Panc1 (cell line): ENCODE measurements at places on chromosomes 7 and 10. TPM values are rescaled to one million over a fixed set of nuclear protein-coding genes. Genes with fewer than 3 reads are reported as not detected.

The EGR2 gene
- total RNA-seq, result 0.82 TPM

DNA sequence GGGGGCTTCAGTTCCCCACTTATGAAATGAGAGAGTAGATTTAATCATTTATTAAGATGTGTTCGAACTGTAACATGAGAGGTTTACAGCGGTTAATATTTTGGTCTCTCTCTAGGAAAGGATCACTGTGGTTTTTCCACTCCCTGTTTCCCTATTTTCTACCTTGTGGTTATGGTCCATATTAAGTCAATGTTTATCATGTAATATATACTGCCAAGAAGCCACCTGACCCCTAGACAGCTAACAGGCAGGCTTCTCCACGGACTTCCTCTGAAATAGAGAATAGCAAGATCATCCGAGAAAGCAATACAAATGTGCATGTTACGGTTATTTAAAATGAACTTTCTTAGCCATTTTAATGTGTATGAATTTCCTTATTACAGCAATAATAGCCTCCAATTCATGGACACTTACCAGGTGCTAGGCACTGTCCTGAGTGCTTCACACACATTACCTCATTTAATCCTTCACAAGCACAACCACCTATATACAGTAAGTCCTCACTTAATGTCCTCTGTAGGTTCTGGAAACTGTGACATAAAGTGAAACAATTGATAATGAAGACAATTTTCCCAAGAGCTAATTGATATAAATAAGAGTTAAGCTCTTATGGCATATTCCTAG is 835 bp upstream of the COL28A1 start:
- no peak for DNase-seq
- H3K27ac ChIP-seq, result no peak overlapping the region
- H3K36me3 ChIP-seq, result no peaks in the 10 kb centered on the region
- no peaks in the 10 kb centered on the region for H3K4me1 ChIP-seq
- H3K27me3 ChIP-seq, result peaks cover 26% of the 10 kb centered on the region

DNA sequence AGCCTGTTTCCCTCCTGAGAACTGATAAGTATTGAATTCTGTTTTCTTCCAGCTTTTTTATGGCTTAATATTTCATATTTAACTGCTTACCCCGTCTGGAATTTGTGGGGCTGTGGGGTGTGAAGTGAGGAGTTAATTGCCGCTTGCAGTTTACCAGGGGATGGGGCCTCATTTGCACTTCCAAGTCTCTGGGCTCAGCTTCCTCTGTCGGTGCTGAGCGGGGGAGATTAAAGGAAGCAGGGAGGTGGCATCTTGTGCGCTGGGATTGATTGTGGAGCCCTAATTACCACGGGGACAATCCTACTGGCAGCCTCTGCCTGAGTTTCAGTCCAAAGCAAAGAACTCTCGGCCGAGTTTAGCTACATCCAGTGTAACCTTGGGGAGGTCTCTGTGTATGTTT is 33.4 kb downstream of the ELFN1 start:
- H3K27ac ChIP-seq, result no peak overlapping the region
- H3K27me3 ChIP-seq, result no peaks in the 10 kb centered on the region
- peaks cover 23% of the 10 kb centered on the region for H3K4me1 ChIP-seq
- no peak overlapping the region for H3K4me3 ChIP-seq
- DNase-seq, result no peak
- no peaks in the 10 kb centered on the region for H3K36me3 ChIP-seq

DNA sequence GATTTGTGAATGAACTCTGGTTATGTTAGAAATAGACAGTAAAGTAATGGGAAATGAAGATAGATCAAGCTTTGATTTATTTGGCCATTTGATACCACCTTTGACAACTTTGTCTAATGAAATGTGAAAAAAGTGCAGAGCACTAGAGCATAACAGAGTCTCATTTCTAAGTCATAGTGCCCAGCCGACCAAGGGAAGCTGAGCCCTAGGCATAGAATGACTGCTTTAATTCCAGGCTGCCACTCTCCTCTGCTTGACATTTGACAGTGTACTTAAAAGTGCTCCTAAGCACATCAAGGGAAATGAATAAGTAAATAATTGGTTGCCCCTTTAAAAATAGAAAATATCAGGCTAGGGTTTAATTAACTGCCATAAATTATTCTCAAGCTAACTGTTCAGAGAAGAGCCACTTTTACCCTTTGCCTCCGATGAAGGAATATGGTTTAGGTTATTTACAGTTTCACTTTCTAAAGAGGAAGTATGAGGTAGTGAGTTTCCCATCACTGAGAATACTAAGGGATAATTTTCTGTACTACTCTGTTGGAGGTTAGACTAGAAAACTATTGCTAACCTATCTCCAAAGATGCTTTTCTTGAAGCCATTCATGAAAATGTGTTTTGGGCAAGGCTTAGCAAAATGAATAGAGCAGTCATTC is 591.6 kb downstream of the REEP3 start:
- no peak for DNase-seq
- no peaks in the 10 kb centered on the region for H3K27me3 ChIP-seq
- H3K4me1 ChIP-seq, result no peaks in the 10 kb centered on the region
- no peaks in the 10 kb centered on the region for H3K36me3 ChIP-seq

GRCh38 chr10:58853668-58854067 is 322.8 kb upstream of the PHYHIPL start:
- no peak overlapping the region for H3K27ac ChIP-seq
- H3K27me3 ChIP-seq, result no peaks in the 10 kb centered on the region
- H3K4me1 ChIP-seq, result peaks cover 9% of the 10 kb centered on the region
- no peak for DNase-seq
- H3K36me3 ChIP-seq, result no peaks in the 10 kb centered on the region

GRCh38 chr7:67306331-67306730 is 309.7 kb downstream of the TYW1 start:
- no peak overlapping the region for H3K27ac ChIP-seq
- no peaks in the 10 kb centered on the region for H3K27me3 ChIP-seq
- DNase-seq, result no peak
- no peak overlapping the region for H3K4me3 ChIP-seq

- no peak overlapping the region for H3K4me3 ChIP-seq
- no peaks in the 10 kb centered on the region for H3K36me3 ChIP-seq
- H3K27ac ChIP-seq, result no peak overlapping the region
Observed at GRCh38 chr10:44860811-44861736, 50.1 kb upstream of the TMEM72 start.
